ENCODE measurements at places on chromosomes 5 and 9. TPM values are rescaled to one million over a fixed set of nuclear protein-coding genes. Genes with fewer than 3 reads are reported as not detected.

GRCh38 chr9:97425973-97426336 lies 14.1 kb downstream of the TDRD7 start:
- DNase-seq: no peak

DNA sequence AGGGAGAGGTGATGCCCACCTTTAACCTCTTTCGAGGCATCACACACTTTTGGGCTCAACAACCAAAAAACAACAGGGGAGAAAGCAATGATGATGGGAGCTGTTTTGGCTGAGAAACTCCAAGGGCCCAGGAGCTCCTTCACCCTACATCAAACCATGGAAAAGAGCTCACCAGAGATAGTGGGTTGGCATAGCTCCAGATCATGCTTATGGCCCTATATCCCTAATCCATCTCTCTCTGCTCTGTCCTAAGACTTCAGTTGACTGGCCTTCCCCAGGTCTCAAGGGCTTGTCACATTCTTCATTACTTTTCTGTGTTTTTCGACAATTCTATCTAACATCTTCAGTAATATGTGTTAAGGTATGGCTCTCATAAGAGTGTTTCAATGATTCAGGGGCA lies 5.7 kb upstream of the CTSL start:
- no peak for DNase-seq

CDC14B gene
- 6.8 TPM for total RNA-seq

DNA sequence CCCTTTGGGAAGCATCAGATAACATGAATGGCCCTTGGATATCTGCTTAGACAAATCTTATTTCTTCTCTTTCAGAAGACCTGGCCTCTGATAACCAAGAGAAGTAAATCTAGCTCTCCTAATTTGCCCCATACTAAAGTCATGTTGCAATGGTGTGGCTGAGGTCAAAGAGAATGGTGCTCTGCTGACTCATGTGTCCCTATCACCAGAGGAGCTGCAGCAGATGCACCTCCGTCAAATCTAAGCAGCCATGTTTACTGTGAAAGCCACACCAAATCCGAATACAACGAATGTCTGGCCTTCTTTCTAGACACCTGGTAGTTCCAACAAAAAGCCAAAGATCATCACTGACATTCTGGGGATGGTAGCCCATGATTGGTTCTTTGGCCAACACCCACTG lies 23.2 kb downstream of the RETREG1 start:
- no peak for DNase-seq

- DNase-seq: no peak
Measured at GRCh38 chr9:106697750-106698502, 165.0 kb upstream of the ZNF462 start.

C8G gene
- 0.69 TPM for total RNA-seq

CHSY3 gene
- total RNA-seq: not detected

DNA sequence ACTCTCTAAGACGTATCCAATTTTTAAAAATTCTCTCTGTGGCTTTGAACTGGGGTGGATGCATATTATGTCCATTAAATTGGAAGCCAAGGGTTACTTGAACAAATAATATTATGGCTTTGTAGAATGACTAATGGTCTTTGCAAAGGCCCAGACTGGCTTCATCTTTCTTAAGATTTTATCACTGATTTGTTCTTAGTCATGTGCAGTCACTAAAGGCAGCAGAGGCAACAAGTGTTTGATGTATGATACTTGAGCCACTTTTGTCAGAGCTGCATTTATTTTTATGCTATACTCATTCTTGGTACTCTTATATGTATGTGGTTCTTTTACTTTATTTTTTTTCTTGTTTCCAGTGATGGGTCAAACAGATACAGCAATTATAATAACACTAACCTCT lies 152.2 kb downstream of the NR2F1-AS1 start:
- no peak for DNase-seq

GCNT4 gene
- total RNA-seq: not detected

DNA sequence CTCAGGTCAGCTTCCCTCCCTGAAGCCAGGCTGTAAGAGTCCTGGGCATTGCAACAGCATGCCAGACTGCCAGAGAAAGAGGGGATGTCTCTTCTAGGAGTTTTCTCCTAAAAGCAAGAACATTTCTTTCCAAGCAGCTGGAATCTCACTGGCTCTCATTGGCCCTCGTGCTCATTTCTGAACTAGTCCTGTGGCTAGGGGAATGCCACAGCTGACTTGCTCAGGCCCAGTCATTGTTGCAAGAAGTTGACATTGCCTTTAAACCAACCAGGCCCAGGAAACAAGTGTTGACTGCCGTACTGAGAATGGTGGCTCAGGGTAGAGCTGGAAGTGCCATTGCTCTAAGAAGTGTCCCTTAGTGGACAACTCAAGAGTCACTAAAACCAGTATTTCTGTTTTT lies 15.0 kb upstream of the CEP120 start:
- DNase-seq: no peak

FGD3 gene
- total RNA-seq: 13.2 TPM

- no peak for DNase-seq
Measured at GRCh38 chr5:40672425-40672824, 7.3 kb upstream of the PTGER4 start.

- DNase-seq: no peak
Measured at GRCh38 chr5:28234356-28234968, 1196.1 kb upstream of the CDH9 start.

- DNase-seq: no peak
Measured at GRCh38 chr9:111258209-111258874, 71.7 kb downstream of the OR2K2 start.

PDCD1LG2 gene
- total RNA-seq: 1.9 TPM

SHC3 gene
- 0.03 TPM for total RNA-seq

DIRAS2 gene
- not detected for total RNA-seq

THBS4 gene
- 1.1 TPM for total RNA-seq

DNA sequence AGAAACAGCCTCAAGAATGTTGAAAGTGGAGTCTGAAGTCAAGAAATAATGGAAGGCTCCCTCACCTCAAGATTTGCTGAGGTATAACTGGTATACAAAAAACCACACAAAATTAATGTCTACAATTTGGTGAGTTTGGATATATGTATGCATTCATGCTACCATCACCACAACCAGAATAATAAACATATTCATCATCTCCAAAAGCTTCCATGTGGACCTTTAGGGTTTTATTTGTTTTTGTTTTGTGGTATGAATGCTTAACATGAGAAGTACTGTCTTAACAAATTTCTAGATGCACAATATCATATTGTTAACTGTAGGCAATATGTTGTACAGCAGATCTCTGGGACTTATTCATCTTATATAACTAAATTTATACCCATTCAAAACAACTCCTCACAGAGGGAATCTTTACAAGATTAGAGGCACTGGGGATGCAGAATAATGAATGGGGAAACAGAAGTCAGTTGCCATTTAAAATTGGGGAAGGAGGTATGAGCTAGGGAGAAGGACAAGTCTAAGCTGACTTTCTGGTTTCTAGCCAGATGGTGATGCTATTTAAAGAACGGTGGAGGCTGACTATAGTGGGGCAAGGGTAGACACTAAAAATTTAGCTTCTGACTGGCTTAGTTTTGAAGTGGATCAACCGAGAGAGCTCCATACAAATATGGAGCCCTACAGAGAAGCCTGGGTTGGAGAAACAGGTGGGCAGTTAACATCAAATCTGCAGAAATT lies 213.9 kb downstream of the BNC2 start:
- no peak for DNase-seq

MUSK gene
- not detected for total RNA-seq

GPR150 gene
- total RNA-seq: 1.3 TPM

DNA sequence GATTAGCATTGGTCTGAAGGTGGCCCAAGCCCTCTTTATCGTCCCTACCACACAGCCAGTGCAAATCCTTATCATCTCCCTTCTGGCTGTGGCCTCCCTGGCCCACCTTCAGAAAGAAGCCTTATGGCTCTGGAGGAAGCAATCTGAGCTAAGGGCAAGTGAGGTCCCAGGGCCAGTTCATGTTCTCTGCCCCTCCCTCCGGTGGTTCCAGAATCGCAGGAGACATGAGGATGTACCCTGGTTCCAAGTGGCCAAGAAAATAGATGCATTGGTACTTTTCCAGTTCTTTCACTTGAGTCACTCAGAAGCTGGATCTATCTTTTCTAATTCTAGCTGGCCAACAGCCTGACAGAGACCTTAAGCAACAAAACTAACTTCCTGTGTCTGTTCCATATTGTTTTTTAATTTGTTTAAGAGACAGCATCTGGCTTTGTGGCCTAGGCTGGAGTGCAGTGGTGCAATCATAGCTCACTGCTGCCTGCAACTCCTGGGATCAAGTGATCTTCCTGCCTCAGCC lies 60.7 kb downstream of the LHFPL2 start:
- DNase-seq: no peak

SCGB3A2 gene
- not detected for total RNA-seq

TSSK1B gene
- total RNA-seq: not detected

SLC6A7 gene
- total RNA-seq: not detected

- DNase-seq: no peak
Measured at GRCh38 chr5:31459594-31459993, 72.3 kb downstream of the DROSHA start.

DNA sequence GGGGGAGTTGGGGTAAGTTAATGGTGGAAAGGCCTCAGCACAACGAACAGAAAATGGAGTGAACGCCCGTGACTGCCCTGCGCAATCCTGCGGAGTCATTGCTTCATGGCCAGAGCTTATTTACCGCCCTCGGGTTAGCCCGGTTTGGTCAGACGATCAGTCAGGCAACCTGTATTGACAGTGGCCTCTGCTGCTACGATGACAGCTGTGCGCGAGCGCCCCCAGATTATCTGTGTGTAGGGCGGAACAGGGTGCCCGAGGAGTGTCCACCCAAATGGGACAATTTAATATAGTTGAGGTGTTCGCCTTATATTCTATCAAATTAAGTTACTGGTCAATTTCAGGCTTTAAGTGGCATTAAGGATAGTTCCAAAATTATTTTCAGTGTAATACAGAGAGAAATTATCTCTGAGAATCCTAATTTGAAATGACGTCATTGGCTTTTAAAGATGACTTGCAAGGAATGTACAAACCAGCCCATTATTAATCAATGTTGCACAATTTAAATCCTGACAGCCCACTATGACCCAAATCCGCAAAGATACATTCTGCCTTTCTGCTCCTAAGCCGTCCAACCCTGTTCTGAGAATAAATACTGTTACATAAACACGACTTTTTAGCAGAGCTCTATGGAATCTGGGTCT lies 879 bp upstream of the UBQLN1 start:
- no peak for DNase-seq

DNA sequence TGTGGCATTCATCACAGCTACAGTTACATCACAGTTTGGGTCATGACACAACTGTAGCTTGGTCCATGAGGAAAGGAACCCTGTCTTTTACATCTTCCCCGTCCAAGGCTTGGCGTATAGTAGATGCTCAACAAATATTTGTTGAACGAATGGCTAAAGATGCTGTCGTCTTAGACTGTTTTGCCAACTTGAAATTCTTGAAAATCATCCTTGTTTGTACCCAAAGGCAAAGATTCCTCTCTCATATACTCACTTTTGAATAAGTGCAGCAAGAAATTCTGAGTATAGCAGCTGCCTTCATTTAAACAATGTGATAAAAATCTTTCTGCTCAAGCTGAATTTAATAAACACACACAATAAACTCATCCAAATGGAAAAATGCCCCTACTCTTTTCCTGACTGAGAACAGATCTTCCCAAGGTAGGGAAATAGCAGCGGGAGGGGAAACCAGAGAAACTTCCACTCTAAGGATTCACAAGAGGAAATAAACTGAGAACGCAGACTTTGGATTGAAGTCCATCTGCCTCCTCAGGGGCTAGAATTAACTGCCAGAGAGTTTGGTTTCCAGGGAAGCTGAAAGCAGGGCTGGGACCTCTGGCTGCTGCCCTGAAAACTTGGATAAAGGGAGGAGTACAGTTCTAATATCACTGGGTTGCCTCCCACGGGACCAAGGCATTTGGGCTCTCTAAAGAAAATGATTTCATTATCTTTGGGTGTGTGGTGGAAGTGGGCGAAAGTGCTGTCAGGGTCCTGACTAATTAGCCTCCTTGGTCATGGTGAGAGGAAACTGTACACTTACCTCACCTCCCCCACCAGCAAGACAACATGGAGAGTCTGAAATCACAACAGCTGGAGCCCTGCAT lies 99.1 kb downstream of the DPYSL3 start:
- DNase-seq: no peak

GRCh38 chr9:9598723-9599122 lies 1014.1 kb downstream of the PTPRD start:
- no peak for DNase-seq

DNA sequence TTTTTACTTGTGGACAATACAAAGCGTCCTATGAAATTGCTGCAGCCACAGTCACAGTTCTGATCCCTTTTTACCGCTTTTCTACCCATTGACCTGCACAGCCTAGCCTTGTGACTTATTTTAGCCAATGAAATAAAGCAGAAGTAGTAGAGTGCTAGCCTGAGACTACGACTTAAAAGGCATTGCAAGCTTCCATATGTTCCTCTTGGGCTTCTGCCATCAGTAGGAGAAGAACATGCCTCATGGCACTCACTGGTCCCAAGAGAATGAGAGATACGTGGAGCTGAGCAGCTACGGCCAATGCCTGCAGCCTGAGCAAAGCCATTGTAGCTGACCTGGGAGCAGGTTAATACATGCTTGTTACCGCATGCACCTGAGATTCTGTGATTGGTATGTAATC lies 416.6 kb upstream of the CLINT1 start:
- no peak for DNase-seq

GOLM1 gene
- total RNA-seq: 19.0 TPM

DNA sequence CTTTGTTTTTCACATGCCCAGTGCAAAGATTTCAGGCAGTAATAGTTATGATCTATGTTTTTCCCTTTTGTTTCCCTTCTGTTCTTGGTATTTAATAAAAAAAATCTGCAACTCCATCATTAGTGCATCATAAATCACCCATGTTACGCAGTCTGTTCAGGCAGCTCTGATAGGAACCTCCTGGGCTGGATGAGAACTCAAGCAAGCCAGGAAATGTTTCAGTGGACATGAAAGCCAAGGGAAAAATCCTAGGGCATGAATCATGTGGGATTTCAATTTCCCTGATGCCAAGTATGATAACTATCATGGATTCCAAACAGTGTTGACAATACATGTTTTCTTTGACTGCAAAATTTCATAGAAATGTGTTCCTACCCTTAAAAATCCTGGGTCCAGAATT lies 119.7 kb upstream of the TARS1 start:
- DNase-seq: no peak

DNA sequence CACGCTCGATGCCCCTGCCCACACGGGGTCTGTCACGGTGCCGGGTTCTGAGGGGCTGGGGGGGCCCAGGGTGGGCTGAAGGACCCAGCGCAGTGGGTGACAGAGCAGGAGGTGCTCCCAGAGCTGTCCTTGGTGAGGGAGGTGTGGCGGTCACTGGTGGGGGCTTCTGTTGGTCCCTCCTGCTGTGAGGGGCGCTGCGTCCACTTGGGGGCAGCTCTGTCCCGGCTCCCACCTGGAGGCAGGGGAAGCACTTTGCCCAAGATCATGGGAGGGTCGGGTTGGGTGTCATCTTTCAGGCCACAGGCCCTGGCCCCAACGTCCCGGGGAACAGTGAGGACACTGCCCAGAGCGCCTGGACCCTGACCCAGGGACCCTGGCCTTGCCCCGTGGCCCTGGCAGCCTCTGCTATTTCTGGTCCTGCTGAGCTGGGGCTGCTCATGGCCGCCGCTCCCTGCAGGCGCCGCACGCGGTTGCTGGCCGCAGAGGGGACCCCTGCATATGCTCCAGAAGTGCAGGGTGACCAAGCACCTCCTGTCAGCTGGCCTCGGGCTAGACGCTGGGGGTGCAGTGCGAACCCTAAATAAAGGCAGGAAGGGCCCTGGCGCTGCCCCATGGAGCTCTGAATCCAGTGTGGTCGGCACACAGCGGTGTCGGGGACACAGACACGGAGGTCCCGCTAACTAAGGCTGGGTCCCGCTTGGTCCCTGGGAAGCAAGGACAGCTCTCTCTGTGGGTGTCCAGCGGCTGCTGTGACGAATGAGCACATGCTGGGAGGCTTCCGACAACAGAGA lies 11.6 kb upstream of the RNU6ATAC start:
- no peak for DNase-seq

DDX4 gene
- total RNA-seq: not detected

- DNase-seq: no peak
Measured at GRCh38 chr5:74156728-74157383, 483.7 kb downstream of the ENC1 start.
